ENCODE measurements at places on chromosomes 4 and X.

- no peak for DNase-seq
These were observed at the start of gene CXCL13 for GRCh38 chr4:77605210-77605902. Gene CXCL13, plus strand, starts transcription at chr4:77605820. Its CDS starts 46 bp downstream, at chr4:77605866.

GRCh38 chr4:168710353-168710946, 213.6 kb downstream of the PALLD start:
- DNase-seq: peak; percentile 73

- no peak for DNase-seq
These were observed 150.1 kb downstream of the HNRNPD start for GRCh38 chr4:82223715-82224114.

- no peak for DNase-seq
These were observed 77.1 kb downstream of the GEMIN8 start for GRCh38 chrX:13952581-13952980.

DNA sequence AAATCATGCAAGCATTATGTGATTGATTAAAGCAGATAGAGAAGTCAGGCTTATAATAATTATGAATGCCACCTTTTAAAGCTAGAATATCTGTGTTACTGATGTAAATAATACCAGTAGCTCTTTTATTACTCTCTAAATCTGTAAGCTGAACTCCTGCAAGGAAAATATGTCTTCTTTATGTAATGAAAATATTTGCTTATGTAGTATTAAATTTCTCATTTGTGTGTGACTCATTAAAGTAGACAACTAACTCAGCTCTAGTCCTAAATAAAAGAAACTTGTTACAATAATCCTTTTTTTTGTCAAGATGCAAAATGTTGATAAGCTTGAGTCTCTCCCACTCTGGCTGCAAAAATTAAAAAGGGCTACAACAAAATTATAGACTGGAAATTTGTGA, 137.7 kb upstream of the FAT1 start:
- DNase-seq: no peak

GRCh38 chrX:53704854-53705253, 18.3 kb upstream of the HUWE1 start:
- DNase-seq: no peak

DNA sequence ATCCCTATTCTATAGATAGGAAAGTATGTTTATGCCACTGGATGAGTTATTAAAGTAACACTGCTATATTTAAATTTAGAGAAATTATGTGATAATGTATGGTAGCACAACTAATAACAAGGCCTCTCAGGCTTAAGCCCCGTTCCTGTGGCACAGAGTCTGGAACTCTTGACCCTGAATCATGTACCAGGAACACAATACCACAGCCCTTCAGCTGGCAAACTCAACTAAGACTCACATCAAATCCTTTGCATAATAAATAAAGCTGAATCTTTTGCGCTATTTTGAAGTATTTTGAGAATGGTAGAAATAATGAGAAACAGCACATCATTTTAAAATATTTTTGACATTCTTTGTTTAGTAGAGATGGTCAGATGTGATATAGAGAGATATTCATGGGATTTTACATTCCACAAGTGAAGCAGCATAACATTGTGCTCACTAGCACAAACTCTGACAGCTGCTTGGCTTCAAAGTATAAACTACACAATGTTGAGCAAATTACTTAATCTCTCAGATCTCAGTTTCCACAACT, 478.4 kb upstream of the FAM241A start:
- no peak for DNase-seq

DNA sequence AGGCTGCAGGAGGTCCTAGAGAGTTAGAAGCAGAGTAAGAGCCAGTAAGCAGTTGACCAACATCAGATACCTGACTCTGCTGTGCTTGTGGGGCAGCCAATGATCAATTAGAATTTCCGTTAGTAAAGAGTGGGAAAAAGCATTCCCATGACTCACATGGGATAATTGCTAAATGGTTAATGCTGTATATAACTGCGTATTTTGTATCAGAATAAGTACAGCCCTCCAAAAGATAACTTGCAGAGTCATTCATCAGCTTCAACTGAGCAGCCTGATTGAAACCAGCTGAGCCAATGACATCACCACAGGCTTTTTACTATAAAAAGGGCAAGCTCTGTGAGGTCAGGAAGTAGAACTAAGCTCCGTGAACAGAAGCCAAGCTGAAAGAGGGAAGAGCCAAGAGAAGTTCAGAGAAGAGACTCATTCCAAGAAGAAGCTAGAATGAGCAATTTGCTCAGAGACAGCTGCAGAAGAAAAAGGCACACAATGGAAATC, 67.9 kb downstream of the PPP3CA start:
- peak; percentile 99 for DNase-seq

GRCh38 chrX:14697451-14697850, 168.1 kb downstream of the GLRA2 start:
- peak; percentile 5 for DNase-seq

- no peak for DNase-seq
These were observed 407.7 kb downstream of the SPRY1 start for GRCh38 chr4:123804196-123804721.

DNA sequence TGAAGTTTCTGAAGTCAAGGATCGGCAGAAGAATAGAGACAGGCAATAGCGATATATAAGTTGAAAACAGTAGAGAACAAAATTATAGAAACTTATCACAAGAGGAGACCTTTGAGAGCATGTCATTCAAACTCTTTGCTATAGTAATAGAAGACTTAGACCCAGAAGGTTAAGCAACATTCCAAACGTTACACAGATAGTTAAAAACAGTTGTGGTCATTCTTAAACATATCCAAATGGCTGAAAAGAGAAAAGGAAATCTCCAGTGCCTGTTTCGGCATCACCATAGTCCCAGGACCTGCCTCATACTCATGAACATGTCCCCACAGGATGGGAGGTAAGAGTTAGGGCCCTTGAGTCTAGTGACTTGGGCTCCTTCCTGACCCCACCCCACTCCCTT, 258.1 kb upstream of the NOCT start:
- peak; percentile 11 for DNase-seq

GRCh38 chrX:375181-376036, 11.3 kb downstream of the PPP2R3B start:
- no peak for DNase-seq

DNA sequence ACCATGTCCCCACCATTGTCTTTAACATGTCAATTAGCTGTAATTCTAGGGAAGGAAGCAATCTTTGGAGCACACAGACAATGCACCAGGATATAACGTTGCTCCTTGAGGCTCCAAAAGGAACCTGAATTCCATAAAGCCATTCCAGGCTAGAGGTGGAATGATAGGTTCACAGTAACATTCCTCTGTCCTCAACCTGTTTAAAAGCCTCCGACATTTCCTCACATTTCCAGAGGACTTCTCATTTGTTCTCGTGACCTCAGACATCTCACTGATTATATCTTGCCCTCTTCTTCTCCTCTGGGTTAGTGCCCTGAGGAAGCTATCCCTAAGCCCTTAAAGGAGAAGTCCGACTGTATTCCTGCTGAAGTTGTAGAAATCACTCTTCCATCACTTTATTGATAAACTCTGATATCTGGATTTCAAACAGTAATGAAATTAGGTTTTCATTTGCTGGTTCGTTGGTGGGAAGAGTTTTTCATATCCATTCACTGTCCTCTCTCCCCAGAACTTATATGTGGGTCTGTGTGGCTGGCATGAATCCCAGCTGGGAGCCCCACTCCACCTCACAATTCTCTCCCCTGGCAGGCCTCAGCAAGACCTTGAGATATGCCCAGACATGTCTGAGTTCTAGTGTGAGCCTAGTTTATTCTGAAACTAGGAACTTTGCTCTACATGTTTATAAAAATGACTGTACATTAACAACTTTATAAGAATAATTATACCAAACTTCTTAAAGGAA, 44.2 kb upstream of the PRSS12 start:
- DNase-seq: no peak

- peak; percentile 32 for DNase-seq
These were observed 92.5 kb downstream of the FAM13A start for GRCh38 chr4:88964450-88964849.

- no peak for DNase-seq
These were observed 142.7 kb downstream of the RPA4 start for GRCh38 chrX:97026406-97026805.

- DNase-seq: no peak
These were observed 412.1 kb downstream of the UBE2NL start for GRCh38 chrX:144295921-144296320.

DNA sequence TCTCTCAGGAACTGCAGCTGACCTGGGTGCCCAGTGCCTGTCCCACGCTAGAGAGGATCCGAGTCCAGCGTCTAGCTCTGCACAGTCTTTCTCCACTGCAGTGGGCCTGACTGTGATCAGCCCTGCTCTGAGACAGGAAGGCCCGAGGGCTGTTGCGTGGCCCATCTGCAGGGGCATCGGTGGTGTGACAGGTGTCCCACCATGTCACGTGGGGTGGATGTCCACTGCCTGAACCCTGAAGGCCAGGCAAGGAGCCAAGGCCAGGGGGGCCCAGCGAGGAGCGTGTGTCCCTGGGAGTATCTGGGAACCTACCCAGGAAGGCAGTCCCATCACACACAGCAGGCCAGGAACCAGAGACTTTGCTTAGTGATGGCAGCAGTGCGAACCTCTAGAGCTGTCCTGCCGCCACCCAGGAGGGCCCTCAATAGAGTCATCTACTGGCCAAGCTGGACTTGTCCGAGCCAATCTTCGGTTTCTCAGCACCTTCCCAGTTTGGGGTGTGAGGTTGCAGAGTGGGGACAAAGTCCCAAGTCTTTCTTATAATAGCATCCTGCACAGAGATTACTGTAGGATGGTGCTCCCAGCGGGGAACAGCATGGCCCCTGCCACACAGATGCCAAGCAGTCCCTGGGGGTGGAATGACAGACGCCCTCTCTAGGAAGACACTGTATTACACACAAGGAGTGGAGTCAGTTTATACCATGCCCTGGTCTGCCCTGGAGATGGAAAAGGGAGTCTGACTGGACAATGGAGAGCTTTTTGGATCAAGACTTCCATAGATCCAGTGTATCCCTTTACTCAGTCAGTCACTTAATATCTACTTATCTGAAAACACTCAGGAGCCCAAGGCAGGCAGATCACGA, 38.3 kb downstream of the DCTD start:
- no peak for DNase-seq

DNA sequence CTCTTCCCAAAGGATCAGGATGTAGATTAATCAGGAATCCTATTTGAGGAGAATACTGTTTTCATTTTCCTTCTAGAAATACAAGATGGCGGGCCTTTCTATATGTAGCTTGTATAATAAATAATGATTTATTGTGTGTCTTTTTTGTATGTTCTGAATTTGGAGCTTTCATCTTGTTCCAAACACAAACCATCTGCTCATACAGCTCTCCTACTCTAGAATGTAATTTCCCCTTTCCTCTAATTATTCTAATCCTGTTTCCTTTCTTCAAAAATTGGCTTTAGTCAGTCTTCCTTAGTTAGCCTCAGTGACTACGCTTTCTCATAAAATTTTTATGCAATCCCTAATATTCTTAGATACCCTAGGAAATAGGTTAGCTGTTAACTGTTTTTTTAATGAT, 422.2 kb downstream of the INPP4B start:
- no peak for DNase-seq

- no peak for DNase-seq
These were observed 2.8 kb downstream of the GPR101 start for GRCh38 chrX:137031039-137031438.

DNA sequence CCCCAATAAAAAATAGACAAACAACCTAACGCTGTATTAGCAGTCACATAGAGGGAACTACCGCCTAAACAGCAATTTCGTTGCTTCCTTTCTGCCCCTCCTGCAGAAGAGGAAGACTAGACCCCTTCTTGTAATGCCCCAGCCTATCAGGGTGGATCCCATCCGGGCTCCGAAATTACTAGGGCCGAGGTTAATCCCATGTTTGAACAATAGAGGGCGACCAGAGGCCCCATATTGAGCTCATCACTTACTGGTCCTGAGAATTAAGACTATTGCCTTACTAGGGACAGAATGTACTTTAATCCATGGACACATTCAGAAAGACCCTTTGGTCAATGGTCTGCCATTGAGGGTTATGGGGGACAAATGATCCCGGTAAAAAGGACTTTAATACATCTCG, 11.8 kb upstream of the ZNF630 start:
- DNase-seq: peak; percentile 36

DNA sequence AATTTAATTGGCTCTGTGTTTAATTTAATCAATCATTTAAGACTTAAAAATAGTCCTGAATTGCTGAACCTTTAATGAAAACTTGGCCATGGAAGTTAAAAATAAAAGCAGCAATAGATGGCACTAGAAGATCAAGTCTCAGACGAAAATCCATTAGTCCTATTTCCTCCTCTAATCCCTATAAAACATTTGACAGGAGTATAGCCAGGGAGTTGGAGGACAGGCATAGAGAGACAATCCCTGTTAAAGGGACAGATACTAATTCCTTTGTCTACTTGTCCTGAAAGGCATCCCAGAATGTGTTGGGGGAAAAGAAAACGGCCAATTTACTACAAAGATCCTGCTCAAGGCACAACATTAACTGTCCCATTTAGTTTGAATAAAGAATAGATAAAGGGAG, 276.3 kb upstream of the TACR3 start:
- peak; percentile 2 for DNase-seq

DNA sequence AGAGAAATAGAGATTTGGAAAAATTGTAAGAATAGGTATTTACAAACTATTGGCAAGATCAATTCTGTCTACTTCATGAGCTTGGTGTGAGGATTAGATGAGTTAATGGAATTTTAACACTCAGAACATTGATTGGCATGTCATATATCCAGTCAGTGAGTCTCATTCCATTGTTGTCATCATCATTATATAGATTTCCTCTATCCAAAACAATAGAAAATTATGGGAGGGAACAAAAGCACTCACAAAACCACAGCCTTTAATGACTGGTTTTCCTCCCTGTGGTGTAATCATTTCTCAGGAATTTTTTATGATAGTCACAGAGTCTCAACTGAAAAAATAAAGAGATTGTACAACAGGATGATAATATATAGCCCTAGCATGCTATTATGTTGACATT, 21.1 kb downstream of the KLHL5 start:
- DNase-seq: peak; percentile 78

DNA sequence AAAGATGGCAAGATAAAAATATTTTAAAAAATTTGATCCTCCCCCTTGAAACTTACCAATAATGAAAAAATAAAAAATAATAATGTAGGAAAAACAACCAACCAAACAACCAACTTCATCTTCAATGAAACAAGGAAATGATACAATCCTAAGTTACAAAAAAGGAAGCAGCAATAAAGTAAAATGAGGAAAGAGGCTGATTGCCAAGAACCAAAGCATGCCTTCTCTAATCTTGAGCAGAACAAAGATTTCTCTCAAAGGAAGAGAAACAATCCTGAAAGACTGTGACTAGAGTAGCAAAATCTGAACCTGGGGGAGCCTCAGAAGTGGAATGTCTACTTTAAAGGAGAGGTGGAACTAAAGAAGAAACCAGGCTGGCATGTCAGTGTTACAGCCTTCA, 10.9 kb upstream of the WDFY3 start:
- DNase-seq: no peak

DNA sequence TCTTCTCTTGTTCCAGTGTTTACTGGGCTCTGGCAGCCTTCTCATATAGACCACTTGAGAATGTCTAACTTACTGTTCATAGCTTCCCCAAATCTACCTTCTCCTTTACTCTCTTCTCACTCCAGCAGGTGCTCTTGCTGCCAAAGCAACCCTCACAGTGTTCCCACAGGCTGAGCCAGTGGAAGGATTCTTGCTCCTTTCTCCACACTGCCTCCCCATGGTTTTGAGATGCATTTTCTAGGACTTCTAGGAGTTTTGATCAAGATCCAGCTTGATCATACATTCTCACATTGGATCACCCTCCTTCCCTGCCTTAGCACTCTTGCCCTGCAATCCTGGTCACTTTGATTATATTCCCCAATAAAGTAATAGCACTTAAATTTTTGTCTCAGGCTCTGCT, 230.8 kb downstream of the TMEM47 start:
- DNase-seq: no peak
